ENCODE measurements at places on chromosomes 4 and X. TPM values are rescaled to one million over a fixed set of nuclear protein-coding genes. Genes with fewer than 3 reads are reported as not detected.

GRCh38 chr4:108227923-108228322, 59.2 kb upstream of the LEF1 start:
- no peak for DNase-seq

DNA sequence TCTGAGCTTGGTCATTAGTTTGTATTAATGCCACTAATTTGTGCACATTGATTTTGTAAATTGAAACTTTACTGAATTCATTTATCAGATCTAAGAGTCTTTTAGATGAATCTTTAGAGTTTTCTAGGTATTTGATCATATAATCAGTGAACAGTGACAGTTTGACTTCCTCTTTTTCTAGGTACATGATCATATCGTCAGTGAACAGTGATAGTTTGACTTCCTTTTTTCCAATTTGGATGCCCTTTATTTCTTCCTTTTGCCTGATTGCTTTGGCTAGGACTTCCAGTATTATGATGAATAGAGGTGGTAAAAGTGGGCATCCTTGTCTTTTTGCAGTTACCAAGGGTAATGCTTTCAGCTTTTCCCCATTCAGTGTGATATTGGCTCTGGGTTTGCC, 421.4 kb upstream of the CPXCR1 start:
- DNase-seq = no peak

The NWD2 gene
- total RNA-seq = 0.04 TPM

GRCh38 chr4:129645461-129645860, 549.5 kb downstream of the C4orf33 start:
- no peak for DNase-seq

The PDGFRA gene
- 2.1 TPM for total RNA-seq

- no peak for DNase-seq
These were observed 37.2 kb upstream of the ARX start for GRCh38 chrX:25052798-25053534.

GRCh38 chr4:70564033-70564432, 28.0 kb upstream of the AMBN start:
- DNase-seq = no peak

The HGFAC gene
- total RNA-seq = not detected

DNA sequence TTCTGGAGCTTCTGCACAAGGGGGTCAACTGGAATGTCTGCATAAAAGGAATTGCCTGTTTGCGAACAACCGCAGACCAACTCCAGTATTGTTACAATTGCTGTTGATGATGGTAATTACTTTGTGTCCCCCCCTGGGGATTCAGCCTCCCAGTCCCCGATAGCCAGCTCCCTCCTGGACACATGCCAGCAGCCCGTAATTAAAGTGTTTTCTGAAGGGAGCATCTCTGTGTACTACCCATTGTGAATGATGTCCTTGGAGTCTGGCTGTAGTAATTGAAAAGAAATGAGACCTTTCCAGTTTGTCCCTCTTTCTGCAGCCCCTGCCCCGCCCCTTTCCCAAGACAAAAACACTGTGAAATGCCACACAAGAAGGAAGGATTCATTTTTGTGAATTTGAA, 377.1 kb upstream of the LCORL start:
- no peak for DNase-seq

GRCh38 chr4:130368668-130369067, 1272.7 kb downstream of the C4orf33 start:
- DNase-seq = no peak

DNA sequence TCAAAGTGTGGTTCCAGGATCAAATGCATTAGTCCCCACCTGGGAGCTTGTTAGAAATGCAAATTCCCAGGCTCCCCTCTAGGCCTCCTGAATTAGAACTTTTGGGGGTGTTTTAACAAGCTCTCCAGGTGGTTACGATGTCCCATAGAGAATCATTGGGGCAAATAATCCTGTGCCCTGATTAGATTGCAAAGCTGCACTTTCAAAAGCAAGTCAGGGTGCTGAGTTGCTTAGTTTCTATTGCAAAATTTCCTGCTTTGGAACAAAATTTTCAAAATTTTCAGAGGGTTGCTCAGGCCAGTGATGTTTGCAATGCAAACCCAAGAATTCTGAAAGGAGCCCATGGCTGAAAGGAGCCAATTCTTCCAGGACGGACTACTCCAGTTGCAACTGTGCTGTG, 71.0 kb downstream of the MGST2 start:
- no peak for DNase-seq

The ADGRG2 gene
- total RNA-seq = 0.88 TPM

The MAGEB4 gene
- not detected for total RNA-seq

The RAB40A gene
- total RNA-seq = not detected

GRCh38 chr4:142271832-142272231, 574.3 kb downstream of the INPP4B start:
- DNase-seq = no peak

- DNase-seq = no peak
These were observed 10.7 kb upstream of the EPGN start for GRCh38 chr4:74297539-74297938.

- DNase-seq = no peak
These were observed 119.8 kb upstream of the SLC34A2 start for GRCh38 chr4:25535701-25536473.

- DNase-seq = no peak
These were observed 160.7 kb downstream of the MID1IP1 start for GRCh38 chrX:38961936-38962335.

GRCh38 chr4:41989994-41990364, 351 bp upstream of the SLC30A9 start:
- DNase-seq = no peak

The GUCY1B1 gene
- 2.8 TPM for total RNA-seq

DNA sequence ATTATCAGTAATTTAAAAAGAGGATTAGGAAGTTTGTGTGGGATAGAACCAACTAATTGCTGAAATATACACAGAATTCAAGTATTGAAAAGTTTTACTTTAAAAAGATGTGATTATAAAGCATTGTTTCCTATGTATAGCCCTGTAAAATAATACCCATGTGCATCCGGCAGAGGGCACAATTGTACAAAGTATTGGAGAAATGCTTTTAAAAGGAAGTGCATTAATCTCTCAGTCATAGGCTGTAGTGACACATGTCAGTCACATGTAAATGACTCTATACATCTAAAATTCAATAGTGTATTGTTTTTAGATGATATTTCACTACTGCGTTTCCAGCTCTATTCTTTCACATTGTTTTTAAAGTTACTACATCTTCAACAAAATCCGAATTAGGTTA, 9.7 kb upstream of the GEMIN8 start:
- no peak for DNase-seq

GRCh38 chr4:3415471-3416141, 26.2 kb upstream of the HGFAC start:
- no peak for DNase-seq

GRCh38 chr4:155787113-155787710, 28.4 kb downstream of the GUCY1B1 start:
- no peak for DNase-seq

DNA sequence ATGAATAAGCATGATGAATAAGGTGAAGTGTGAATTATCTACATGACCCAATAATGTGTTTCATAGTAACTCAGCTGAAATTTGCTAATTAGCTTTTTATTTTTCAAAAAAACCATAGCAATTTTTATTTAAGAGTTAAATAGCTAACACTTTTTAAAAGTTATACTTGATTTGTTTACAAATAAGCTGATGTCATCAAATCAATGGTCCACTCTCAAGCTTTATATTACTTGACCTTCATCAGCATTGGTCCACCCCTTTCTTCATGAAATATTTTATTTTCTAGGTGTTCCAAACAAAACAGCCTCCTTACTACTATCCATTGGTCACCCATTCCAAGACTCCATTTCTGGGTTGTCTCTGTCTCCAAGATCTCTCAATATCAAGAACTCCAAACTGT, 649.0 kb upstream of the TENM3 start:
- DNase-seq = no peak

DNA sequence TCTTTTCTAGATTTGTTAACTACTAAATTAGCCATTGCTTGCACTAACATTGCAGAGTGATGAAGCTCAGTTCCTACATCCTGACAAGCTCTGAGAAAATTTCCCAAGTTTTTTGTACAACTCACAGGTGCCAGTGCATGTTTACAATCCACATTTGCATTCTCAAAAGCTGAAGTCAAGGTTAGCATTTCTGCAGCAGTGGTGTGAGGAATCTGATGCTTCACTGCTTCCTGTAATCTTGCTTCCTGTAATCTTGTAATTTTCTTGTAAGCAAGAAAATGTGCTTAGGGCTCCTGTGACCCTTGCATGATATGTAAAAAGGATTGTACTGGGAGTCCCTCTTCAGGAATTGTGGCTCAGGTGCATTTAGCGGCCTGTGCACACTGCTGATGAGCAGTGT, 207.4 kb upstream of the CXCL13 start:
- no peak for DNase-seq

- no peak for DNase-seq
These were observed 128.8 kb downstream of the UCHL1 start for GRCh38 chr4:41385481-41385880.

GRCh38 chrX:13774696-13775095, 40.1 kb downstream of the OFD1 start:
- no peak for DNase-seq

DNA sequence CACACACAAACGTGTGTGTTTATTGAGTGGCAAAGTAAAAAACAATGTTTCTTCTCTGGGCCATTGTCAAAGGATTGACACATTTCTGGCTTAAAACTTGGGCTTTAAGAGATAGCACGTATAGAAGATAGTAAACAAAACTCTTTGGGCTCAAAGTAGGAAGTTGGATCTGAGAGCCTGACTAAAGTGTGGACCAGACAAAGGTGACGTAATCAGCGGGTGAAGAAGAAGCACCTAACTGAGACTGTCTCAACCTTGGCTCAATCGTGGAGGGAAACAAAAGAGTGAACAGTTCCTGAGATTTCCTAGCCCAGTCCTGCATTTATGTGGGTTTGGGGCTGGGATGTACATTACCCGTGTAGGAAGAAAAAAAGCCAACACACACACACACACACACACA, 13.7 kb downstream of the PFKFB1 start:
- DNase-seq = no peak

DNA sequence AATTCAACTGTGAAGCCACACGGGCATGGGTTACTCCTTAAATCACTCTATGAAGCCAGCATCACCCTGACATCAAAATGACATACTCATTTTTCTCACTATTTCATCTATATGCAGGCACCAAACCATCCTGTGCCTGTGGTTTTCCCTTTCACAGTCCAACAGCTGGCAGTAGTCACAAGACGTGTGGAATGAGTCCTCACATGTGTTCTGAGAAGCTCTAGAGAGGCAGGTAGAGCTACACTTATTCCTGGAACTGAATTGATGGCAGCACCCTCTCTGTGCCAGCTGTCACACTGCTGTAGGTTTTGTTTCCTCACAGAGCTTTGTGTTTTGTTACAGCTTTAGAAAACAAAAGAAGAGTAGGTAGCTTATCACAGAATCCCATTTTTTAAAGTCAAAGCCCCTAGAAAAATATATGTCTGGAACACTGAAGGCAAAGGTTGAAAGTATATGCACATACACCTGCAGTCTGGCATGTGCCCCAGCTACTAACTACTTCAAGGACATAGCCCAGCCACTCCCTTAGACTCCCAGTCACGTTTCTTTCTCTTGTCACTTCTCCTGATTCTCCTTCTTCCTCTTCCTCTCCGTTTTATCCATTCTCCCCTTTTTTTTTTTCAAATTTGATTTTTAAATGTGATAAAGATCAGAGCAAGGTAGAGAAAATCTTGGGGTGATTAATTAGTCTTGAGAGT, 107.1 kb downstream of the ANXA10 start:
- no peak for DNase-seq

DNA sequence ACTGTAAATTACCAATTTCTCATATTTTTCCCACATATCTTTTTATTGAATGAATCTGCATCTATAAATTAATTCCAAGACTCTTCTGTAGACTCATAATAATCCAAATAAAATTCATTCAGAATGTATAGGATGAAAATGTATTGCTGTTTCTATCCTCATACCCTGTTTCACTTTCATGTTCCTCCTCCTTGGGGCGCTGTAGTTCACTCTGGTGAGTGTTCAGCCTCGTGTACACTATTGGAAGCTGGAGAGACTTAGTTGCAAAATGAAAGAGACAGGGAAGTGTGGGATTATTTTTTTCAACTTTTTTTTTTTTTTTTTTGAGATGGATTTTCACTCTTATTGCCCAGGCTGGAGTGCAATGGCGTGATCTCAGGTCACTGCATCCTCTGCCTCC, 296.1 kb downstream of the TLL1 start:
- DNase-seq = no peak

The CSN1S1 gene
- total RNA-seq = not detected

GRCh38 chr4:23861897-23862296, 27.9 kb downstream of the PPARGC1A start:
- no peak for DNase-seq

The LANCL3 gene
- 0.13 TPM for total RNA-seq

The IL9R gene
- 0.27 TPM for total RNA-seq

- DNase-seq = no peak
These were observed 94.2 kb downstream of the MAOA start for GRCh38 chrX:43750248-43750676.

DNA sequence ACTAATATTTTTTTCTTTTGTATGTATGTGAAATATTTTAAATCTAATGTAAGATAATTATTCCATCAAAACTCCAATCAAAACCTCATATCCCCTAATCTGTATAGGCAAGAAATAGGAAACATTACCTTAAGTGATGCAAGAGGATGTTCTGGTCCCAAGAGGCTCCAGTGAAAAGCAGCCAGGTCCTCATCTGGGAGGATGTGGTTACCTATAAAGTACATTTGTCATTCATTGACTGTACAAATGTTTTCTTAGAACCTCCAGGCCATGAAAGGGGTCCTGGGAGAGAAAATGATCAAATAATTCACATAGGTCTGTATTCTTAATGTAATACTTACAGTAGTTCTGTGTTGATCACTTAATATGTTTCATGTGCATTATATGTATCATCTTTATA, 25.5 kb downstream of the FAM120C start:
- no peak for DNase-seq

The XAGE2 gene
- total RNA-seq = not detected

DNA sequence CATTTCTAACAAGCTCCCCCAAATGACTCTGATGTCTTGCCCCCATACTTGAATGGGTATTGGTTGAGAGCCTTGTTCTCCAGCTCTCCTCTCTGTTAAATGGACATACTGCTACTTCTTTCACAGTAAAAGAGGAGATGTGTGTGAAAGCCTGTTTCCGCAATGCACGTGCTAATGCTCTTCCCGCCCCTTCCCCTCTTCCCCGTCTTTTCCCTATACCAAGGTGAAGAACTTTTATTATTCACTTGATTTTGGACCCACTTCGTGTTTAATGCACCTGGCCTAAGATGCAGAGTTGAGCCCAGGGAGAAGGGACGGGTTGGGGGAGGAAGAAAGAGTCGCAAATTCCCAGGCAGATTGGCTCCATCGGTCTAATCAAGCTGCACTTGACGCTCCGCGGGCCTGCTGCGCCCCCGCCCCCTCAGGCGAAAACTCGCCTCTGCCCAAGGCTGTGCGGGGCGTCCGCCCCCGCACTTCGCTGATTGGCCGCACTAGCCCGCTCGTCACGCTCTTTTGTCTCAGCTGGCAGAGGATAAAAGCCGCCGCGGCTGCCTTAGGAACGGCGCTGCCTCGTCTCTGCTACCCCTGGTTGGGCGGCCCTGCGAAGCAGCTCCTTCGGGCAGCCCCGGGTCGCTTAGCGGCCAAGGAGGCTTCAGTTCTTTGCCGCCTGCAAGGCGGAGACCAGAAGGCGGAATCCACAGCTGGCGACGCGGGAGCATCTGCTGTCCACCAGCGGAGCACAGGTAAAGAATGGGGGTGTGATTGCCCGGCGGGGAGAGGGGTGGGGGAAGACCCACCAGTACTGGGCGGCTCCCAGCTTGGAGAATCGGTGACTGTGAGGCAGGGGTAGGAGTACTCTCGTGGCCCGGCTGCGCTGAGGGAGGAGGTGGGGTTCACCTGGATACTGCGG, at the start of gene ZCCHC12:
TSS of gene ZCCHC12 (plus strand) at position 562 of the 910 bp plus-strand sequence. CDS start 1,421 bp downstream, outside the sequence.
- peak; percentile 12 for DNase-seq
